ENCODE measurements at places on chromosomes 5 and 9.

DNA sequence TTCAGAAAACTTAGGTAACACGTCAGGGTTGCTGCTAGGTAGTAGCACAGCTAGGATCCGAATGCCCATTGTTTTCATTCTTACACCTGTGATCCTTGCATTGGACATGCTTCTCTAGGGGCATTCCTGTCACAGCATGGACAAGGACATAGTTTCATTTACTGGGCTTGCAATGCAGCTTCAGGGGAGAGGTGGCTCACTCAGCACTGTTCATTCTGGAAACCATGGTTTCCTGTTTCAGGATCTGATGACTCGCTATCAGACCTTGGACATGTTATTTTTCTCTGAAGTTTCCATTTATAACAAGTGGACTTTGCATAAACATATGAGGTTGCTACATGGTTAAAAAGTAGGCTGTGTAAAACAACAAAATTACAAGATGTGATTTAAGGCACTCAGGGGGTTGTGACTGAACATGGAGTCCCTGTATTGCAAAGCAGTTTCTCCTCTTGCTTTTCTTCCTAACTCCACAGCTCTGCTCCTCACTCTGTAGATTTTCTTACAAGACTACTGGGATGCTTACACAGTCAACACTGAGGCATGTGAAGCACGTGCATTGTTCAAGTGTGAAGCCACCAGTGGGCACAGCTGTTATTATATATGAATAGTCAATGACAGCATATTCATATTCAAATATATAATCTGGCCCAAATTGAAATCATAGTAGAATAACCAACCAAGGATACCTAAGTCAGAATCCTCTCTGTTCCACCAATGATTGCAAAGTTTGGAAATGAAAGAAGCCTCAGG, 66.1 kb upstream of the STK32A start:
- DNase-seq = no peak

DNA sequence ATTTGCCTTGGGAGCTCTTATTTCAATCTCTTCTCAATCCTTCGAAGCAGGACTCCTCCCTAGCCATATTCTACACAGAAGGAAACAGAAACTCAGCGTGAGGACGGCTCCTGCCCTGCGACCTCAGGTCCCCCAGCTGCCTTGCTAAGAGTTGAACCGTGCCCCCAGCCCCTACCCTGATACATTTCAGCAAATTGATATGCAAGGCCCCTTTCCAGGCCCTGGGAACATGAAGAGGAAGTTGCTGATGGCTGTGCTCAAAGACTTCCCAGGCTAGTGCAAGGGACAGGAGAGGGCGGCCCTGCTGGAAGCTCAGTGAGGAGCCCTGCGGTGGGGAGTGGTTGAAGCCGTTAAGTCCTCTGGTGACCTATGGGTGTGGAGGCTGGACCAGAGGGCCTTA, 41.5 kb downstream of the BOD1 start:
- DNase-seq = no peak

- no peak for DNase-seq
Observed at GRCh38 chr9:120210274-120210673, 369.7 kb downstream of the CDK5RAP2 start.

DNA sequence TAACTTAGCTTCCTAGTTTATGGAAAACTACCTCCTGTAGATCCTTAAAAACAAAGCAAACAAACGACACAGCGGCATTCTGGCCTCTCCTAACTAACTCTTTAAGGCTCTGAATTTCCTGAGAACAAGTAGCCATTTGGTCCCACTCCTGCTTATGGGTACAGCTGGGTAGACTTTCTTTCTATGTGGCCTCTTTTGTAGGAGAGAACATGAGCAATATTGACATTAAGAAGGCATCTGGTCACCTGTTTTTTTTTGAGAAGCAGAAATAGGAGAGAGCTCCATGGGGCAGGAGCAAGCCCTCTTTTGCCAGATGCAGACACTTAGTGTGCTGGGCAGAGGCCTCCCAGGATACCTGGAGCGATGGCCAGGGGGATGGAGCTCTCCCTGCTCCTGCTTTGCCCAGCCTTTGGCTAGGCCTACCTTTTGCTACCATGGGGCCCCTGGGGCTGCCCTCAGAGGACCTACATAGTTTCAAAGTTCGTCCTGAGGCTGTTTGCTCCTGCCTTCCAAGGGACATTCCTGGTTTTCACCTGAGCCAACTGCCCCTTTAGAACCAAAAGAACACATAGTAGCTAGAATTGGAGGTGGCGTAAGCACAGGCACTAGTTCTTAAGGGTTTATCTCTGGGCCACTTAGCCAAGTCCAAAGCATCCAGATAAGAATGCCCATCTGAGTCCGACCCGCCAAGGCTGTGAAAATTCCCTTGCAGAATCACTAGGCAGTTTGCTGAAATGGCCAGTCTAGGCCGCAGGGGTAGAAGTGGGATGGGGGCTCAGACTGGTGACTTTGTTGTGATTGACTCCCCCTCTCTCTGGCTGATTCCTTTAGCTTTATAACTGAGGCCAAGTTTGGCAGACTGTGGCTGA, 2.4 kb upstream of the STC2 start:
- DNase-seq = no peak

DNA sequence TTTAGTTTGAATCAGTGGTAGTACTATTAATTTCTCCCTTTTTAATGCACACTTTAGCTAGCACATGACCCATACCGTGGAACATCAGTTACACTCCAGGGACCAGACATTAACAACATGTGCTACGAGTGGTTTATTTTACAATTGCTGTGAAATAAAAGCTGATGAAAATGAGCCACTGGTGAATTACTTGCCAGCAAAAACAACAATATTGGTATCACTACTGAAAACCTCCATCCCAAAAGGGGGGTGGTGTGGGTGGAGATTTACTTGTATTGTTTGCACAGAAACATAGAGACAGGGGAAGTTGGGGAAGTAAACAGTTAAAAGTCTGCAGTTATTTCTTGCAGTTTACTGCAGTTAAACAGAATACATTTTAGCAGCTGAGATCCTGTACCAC, 369.6 kb upstream of the GRAMD2B start:
- DNase-seq = no peak

DNA sequence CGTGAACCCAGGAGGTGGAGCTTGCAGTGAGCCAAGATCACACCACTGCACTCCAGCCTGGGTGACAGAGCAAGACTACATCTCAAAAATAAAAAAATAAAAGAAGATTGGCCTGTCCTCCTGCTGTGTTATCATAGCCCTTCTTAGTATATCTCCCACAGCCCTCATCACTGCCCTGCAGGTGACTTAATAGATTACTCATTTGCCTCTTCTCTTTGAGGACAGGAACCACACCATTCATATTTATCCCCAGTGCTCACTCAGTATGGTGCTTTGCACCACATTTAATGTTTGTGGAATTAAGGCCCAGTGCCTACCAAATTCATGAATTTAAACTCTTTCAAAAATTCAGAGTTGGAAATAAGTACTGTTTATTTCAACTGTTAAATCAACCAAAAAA, 10.3 kb downstream of the IDNK start:
- no peak for DNase-seq

DNA sequence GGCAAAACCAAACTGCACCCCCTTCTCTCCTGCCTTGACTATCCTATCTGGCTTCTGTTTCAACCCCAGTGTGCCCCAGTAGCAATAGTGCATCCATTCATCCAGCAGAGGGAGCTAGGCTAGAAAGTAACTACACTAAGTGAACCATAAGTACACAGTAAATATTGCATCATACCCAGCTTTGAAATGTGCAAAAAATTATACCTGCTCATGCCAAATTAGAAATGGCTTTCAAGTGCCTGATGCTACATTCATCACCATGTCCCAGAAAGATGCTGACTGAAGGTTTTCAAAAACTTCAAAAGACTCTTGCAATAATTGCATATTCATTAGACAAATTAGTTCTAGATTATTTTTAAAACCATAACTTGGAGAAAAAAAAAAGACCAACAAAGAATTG, 153.5 kb downstream of the PRELID2 start:
- no peak for DNase-seq

- no peak for DNase-seq
Observed at GRCh38 chr9:70013598-70014196, 30.0 kb upstream of the MAMDC2 start.

DNA sequence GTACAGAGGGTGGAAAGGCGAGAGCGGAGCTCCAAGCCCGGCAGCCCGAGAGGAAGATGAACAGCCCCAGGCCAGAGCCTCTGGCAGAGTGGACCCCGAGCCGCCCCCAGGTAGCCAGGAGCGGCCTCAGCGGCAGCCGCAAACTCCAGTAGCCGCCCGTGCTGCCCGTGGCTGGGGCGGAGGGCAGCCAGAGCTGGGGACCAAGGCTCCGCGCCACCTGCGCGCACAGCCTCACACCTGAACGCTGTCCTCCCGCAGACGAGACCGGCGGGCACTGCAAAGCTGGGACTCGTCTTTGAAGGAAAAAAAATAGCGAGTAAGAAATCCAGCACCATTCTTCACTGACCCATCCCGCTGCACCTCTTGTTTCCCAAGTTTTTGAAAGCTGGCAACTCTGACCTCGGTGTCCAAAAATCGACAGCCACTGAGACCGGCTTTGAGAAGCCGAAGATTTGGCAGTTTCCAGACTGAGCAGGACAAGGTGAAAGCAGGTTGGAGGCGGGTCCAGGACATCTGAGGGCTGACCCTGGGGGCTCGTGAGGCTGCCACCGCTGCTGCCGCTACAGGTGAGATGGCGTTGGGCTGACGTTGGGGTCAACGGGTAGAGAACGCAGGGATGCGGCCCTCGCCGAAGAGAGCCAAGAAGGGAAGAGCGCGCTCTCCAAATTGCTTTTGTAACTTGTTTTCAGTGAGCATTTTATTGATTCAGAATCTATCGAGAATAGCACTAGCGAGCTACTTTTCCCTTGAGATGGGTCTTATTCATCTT, at the start of gene PTGER4:
TSS of gene PTGER4 (plus strand) at position 3 of the 769 bp plus-strand sequence. CDS start 1,079 bp downstream, outside the sequence.
- no peak for DNase-seq

GRCh38 chr5:158198636-158199035, 339.7 kb upstream of the CLINT1 start:
- no peak for DNase-seq

- DNase-seq = no peak
Observed at GRCh38 chr5:118556792-118557191, 431.6 kb downstream of the DTWD2 start.

- no peak for DNase-seq
Observed at GRCh38 chr9:4106081-4106759, 193.6 kb downstream of the GLIS3 start.

DNA sequence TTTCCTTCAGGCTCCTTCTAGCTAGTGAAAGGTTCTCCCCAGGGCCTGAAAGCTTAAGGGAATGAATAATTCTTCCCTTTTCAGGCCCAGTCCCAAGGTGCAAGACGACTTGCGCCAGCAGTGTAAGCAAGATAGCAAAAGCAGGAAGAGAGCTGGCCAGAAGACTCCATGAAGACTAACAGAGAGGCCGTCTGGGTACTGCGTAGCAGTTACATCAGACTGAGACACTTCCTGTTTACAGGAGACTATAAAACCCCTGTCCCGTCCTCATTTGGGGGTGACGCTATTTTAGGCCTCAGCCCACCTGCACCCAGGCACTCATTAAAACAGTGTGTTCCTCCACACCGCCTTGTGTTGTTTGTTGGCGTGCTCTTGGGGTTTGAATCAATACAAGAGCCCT, 90.7 kb upstream of the MOCS2 start:
- DNase-seq = no peak

GRCh38 chr5:120199559-120199958, 264.5 kb upstream of the PRR16 start:
- DNase-seq = no peak

DNA sequence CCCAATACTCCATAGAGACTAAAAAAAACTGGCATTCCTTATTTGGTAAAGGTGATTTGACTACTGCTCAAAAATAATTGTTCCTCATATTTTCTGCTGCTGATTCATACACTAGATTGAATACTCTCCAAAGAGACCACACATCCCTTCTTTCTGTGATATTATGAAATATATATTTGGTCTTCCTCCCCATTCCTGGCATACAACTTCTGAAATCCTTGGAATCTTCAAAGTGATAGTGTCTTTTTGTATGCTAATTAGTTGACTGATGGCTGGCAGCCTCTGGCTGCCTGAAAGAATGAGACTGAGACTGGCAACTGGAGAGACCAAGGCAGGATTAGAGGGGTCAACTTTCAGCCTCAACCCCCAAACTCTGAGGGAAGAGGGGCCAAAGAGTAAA, 348.0 kb upstream of the RFX3 start:
- no peak for DNase-seq

DNA sequence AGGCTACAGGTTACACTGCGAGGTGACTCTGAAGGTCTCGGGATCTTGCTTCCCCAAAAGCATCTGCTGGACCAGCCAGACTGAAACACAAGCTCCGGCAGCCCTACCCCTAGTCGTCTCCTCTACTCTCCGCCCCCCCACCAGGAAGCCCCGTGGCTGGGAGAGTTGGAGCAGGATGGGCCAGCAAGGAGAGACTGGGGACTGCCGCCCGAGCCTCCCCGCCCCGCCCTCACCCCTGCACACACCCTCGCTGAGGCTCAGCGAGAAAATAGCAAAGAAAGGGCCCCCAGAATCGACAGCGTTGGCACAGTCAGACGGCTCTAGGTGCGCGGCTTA, 1.3 kb downstream of the TRIM7 start:
- no peak for DNase-seq

DNA sequence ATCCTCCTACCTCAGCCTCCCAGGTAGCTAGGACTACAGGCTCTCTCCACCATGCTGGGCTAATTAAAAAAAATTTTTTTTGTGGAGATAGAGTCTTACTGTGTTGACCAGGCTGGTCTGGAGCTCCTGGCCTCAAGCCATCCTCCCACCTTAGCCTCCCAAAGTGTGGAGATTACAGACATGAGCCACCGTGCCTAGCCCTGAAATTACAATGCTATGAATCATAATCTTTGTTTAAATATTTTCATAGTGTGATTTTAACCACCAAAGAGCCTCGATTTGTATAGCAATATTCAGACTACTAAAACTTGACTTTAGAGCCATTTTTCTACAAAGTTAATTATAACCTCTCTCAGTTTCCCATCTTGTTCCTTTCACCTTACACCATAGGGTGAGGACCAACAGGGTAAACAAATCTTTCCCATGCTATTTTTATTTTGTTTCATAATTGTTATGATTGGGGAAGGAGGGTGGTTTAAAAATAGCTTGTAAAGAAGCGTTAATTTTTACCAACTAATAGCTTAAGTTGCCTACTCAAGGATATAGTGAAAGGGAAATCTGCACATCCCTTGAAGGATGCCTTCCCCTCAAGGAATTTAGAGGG, 32.7 kb downstream of the UBE2D2 start:
- no peak for DNase-seq
